ENCODE measurements at places on chromosomes 1 and 21. TPM values are rescaled to one million over a fixed set of nuclear protein-coding genes. Genes with fewer than 3 reads are reported as not detected.

CYB561D1 gene
- 14.9 TPM for total RNA-seq

AGT gene
- total RNA-seq, result 2.8 TPM

ATAD3C gene
- 14.9 TPM for total RNA-seq

SPRR5 gene
- total RNA-seq, result not detected

DNALI1 gene
- 17.9 TPM for total RNA-seq

ZNF670 gene
- total RNA-seq, result 3.8 TPM

RHCE gene
- 0.64 TPM for total RNA-seq

ACTL8 gene
- not detected for total RNA-seq

CCDC27 gene
- not detected for total RNA-seq

GRCh38 chr1:6435129-6435528 is 10.6 kb downstream of the ESPN start:
- no peaks in the 10 kb centered on the region for H3K4me1 ChIP-seq
- no peak overlapping the region for H3K4me3 ChIP-seq
- no peaks in the 10 kb centered on the region for H3K36me3 ChIP-seq
- H3K27me3 ChIP-seq, result peaks cover 64% of the 10 kb centered on the region
- no peak for DNase-seq
- no peak overlapping the region for H3K27ac ChIP-seq

- H3K27ac ChIP-seq, result no peak overlapping the region
- no peaks in the 10 kb centered on the region for H3K36me3 ChIP-seq
- H3K4me1 ChIP-seq, result peaks cover 5% of the 10 kb centered on the region
- H3K27me3 ChIP-seq, result no peaks in the 10 kb centered on the region
- H3K4me3 ChIP-seq, result no peak overlapping the region
- DNase-seq, result no peak
These were observed 100.1 kb downstream of the BRINP2 start for GRCh38 chr1:177270863-177271262.

DNA sequence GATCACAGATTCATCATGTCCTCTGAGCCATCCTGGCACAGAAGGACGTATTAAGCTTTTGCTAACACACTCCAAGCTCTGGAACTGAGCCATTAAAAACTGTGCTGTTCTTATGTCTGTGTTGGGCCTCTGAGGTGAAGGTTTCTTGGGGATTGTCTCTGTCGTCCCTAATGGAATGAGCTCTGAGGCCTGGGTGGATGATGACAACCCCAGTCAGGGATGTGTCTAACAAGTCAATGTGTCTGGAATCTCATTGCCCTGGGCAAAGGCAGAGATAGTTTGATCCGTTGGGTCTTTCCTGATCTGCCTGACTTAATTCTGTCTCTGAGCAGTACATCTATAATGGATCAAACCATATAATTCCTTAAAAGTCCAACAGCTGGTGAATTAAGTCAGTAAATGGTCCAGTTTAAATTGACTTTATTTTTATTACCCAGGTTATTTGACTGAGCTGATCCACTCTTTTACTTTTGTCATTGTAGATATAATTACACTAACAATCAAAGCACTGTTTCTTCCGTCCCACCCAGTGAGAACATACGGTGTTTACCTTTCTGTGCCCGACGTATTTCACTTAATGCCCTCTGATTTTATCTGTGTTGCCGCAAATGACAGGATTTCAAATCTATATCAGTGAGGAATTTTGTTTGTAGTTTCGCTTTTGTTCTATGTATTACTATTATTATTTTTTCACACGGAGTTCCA is 38.8 kb upstream of the OR2B11 start:
- H3K4me1 ChIP-seq, result no peaks in the 10 kb centered on the region
- H3K27me3 ChIP-seq, result no peaks in the 10 kb centered on the region
- no peaks in the 10 kb centered on the region for H3K36me3 ChIP-seq
- no peak for DNase-seq
- no peak overlapping the region for H3K27ac ChIP-seq
- no peak overlapping the region for H3K4me3 ChIP-seq

GRCh38 chr1:88118176-88118845 is 565.8 kb upstream of the PKN2 start:
- H3K4me1 ChIP-seq, result no peaks in the 10 kb centered on the region
- no peaks in the 10 kb centered on the region for H3K36me3 ChIP-seq
- no peaks in the 10 kb centered on the region for H3K27me3 ChIP-seq
- H3K27ac ChIP-seq, result no peak overlapping the region
- no peak overlapping the region for H3K4me3 ChIP-seq

- H3K27ac ChIP-seq, result no peak overlapping the region
- H3K36me3 ChIP-seq, result no peaks in the 10 kb centered on the region
- no peaks in the 10 kb centered on the region for H3K4me1 ChIP-seq
- H3K27me3 ChIP-seq, result no peaks in the 10 kb centered on the region
- no peak overlapping the region for H3K4me3 ChIP-seq
These were observed 484.9 kb downstream of the SETD4 start for GRCh38 chr21:35575280-35575915.

DNA sequence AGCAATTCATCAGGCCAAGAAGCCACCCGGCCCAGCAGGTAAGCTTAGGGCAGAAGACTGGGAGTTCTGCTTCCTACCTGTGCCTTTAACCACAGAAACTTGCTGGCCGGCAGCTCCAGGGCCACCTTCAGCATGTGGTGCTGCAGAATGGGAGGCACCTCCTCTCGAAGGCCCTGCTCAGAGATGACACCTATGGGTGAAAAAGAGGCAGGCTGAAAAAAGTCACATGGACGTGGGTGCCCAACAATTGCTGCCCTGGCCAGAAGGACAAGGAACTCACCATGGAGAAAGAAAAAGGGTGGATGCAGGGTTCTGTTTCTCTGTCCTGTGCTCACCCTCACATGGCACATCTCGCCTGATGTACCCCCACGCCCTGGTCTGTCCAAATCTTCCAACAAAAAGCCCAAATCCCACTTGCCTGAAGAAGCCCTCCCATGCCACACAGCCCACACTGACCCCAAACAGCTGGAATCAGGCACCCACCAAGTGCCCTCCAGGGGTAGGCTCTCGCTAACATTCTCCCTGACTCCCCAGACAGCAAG is 33.0 kb downstream of the URB1 start:
- H3K36me3 ChIP-seq, result no peaks in the 10 kb centered on the region
- DNase-seq, result no peak
- no peaks in the 10 kb centered on the region for H3K4me1 ChIP-seq
- H3K4me3 ChIP-seq, result no peak overlapping the region
- H3K27me3 ChIP-seq, result no peaks in the 10 kb centered on the region

DNA sequence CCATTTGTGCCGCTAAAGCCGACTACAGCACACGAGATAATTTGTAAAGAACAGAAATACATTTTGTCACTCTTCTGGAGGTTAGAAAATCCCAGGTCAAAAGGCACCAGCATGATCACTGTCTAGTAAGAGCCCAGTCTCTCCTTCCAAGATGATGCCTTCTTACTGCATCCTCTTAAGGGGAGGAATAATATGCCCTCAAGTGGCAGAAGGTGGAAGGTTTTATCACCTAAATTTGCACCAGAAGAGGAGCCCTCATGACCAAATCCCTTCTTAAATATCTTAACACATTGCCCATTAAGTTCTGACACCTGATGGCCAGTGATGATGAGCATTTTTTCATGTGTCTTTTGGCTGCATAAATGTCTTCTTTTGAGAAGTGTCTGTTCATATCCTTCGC is 326.7 kb upstream of the RGS18 start:
- no peaks in the 10 kb centered on the region for H3K36me3 ChIP-seq
- H3K4me3 ChIP-seq, result no peak overlapping the region
- no peak for DNase-seq

DNA sequence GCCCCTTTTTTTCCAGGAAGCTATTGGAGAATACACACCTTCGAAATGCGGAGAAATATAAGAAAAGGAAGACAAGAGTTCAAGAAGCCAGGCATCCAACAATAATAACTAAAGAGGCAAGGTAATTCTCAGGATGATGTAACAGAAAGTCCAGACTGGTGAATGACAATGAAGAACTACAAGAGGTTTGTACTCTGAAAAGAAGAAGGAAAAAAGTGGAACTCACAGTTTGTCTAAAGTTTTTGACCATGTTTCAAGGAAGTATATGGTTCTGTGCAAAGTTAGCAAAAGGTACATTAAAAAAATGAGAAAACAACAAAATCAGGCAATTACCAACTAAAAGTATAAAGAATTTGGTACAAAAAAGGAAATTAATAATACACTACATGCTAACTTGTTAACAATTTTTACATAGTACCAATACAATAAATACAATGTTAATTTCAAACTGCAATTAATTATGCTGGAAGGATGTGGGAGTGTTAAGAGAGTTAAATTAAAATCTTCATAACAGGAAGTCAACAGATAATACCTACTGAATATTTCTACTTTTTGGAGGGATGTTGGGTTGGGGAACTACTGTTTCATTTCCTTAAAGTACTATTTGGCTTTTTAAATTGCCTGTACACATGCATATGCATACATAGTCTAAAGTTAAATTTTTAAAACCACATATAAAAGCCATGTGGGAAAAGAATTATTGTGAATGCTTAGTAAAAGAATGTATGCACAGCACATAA is 12.9 kb upstream of the CD55 start:
- H3K36me3 ChIP-seq, result no peaks in the 10 kb centered on the region
- H3K27me3 ChIP-seq, result no peaks in the 10 kb centered on the region

DNA sequence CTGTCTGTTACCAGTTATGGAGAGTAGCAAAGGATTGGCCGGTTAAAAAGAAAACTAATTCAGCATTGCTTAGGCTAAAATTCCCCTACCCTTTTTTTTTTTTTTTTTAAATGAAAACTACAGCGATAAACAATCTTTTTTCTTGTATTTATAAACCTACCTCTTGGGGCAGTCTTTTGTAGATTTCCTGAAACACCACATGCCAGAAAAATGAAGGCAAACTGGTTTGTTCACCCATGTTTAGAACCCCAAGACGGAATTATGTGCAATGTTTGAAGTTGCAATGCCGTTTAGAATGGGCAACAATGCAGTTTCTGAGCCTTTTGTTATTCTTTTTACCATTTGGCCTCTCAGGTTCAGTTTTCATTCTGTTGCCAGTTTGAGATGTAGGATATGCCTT is 59.1 kb downstream of the PRDM2 start:
- peak; percentile 84 for DNase-seq
- peaks cover 18% of the 10 kb centered on the region for H3K4me1 ChIP-seq
- no peak overlapping the region for H3K4me3 ChIP-seq
- no peaks in the 10 kb centered on the region for H3K36me3 ChIP-seq

DNA sequence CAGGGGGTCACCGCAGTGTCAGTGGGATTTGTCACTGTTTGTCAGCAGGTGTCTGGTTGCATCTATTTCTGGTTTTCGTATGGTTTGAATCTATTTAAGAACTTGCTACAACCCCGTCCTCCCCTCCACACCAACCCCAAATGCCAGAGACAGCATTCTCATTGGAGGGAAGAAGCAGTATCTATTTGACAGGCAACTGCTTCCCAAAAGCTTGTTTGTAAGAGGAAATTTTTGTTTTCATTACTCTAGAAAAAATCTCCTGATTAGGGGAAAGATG is 54.4 kb downstream of the NR5A2 start:
- H3K36me3 ChIP-seq, result no peaks in the 10 kb centered on the region
- H3K27ac ChIP-seq, result no peak overlapping the region
- no peak overlapping the region for H3K4me3 ChIP-seq
- H3K27me3 ChIP-seq, result peaks cover 6% of the 10 kb centered on the region

GRCh38 chr1:42930178-42931107 is 28.2 kb downstream of the SLC2A1 start:
- H3K27me3 ChIP-seq, result no peaks in the 10 kb centered on the region
- no peak overlapping the region for H3K4me3 ChIP-seq
- no peak for DNase-seq

- H3K4me1 ChIP-seq, result no peaks in the 10 kb centered on the region
- DNase-seq, result no peak
- H3K36me3 ChIP-seq, result no peaks in the 10 kb centered on the region
- no peak overlapping the region for H3K27ac ChIP-seq
These were observed 25.7 kb upstream of the CCDC190 start for GRCh38 chr1:162886705-162887104.

GRCh38 chr1:22778862-22779520 is 68.4 kb downstream of the EPHB2 start:
- no peaks in the 10 kb centered on the region for H3K36me3 ChIP-seq
- H3K4me3 ChIP-seq, result no peak overlapping the region
- peaks cover 12% of the 10 kb centered on the region for H3K4me1 ChIP-seq
- no peak overlapping the region for H3K27ac ChIP-seq
- DNase-seq, result no peak

DNA sequence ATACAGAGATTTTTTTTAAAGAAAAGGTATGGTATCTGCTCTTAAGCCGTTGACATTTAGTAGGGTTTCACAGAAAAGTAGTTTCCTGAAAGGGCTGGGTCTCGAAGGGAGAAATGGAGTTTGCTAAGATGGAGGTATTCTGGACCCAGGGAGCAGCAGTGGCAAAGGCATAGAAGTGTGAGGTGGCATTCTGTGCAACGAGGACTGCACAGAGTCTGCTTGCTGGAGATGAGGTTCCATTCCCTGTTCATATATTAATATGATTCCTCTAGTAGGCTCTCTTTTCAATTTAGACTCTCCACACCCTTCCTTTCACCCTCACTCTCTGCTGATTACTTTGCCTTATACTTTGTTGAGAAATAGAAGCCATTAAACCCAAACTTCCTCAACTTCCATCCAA is 38.5 kb upstream of the PODN start:
- H3K4me1 ChIP-seq, result peaks cover 19% of the 10 kb centered on the region
- DNase-seq, result no peak
- H3K27ac ChIP-seq, result no peak overlapping the region
- H3K36me3 ChIP-seq, result no peaks in the 10 kb centered on the region

DNA sequence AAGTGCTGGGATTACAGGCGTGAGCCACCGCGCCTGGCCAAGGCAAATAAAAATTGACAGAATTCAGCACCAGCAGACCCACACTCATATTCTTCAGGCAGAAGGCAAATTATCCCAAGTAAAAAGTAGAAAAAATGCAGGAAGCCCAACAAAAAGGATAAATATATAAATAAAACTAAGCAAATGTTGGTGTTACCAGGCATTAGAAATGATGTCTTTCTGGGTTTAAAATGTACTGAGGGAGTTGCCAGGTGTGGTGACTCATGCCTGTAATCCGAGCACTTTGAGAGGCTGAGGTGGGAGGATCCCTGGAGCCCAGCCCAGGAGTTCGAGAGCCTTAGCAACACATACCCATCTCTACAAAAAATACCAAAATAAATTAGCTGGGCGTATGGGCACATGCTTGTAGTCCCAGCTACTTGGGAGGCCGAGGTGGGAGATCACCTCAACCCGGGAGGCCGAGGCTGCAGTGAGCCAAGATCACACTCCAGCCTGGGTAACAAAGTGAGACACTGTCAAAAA is 6.3 kb downstream of the INTS11 start:
- peak overlapping the region; percentile 38 for H3K27ac ChIP-seq
- DNase-seq, result no peak
- H3K4me3 ChIP-seq, result no peak overlapping the region
- peaks cover 42% of the 10 kb centered on the region for H3K4me1 ChIP-seq
- H3K36me3 ChIP-seq, result no peaks in the 10 kb centered on the region

GRCh38 chr21:36701756-36702621 is 3.1 kb downstream of the SIM2 start:
- peaks cover 17% of the 10 kb centered on the region for H3K4me1 ChIP-seq
- no peak overlapping the region for H3K27ac ChIP-seq
- no peaks in the 10 kb centered on the region for H3K36me3 ChIP-seq
- H3K27me3 ChIP-seq, result peaks cover 100% of the 10 kb centered on the region
- no peak for DNase-seq
- H3K4me3 ChIP-seq, result no peak overlapping the region

DNA sequence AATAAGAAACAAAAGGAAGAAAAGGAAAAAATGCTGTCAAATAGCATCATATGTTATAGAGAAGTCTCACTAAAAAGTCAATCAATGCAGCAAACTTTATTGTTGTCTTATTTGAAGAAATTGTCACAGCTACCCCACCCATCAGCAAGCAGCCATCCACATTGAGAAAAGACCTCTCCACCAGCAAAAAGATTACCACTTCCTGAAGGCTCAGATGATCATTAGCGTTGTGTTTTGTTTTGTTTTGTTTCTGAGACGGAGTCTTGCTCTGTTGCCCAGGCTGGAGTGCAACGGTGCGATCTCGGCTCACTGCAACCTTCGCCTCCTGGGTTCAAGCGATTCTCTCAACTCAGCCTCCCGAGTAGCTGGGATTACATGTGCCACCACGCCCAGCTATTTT is 29.0 kb downstream of the ATP2B4 start:
- H3K4me1 ChIP-seq, result peaks cover 56% of the 10 kb centered on the region
- no peaks in the 10 kb centered on the region for H3K27me3 ChIP-seq
- no peak overlapping the region for H3K27ac ChIP-seq
- no peak overlapping the region for H3K4me3 ChIP-seq

Measured in left lung (tissue), 14 donors.